ENCODE measurements at places on chromosomes 3 and 15.

DNA sequence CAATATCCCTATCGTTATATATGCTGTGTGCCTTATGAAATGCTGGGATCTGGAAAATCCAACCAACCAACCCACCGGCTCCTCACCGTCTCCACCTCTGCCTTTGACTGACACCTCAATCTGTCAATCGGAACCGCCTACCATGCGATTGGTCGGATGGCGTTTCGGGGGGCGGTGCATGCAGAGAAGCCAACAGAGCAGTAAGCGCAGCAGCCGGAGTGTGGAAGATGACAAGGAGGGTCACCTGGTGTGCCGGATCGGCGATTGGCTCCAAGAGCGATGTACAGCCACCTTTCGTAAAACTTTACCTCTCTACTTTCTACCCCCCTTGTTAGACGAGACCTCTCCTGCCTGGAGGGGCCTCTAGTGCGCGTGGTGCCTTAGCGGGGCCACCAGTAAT is 6.3 kb downstream of the CLK3 start:
- no peak for DNase-seq

DNA sequence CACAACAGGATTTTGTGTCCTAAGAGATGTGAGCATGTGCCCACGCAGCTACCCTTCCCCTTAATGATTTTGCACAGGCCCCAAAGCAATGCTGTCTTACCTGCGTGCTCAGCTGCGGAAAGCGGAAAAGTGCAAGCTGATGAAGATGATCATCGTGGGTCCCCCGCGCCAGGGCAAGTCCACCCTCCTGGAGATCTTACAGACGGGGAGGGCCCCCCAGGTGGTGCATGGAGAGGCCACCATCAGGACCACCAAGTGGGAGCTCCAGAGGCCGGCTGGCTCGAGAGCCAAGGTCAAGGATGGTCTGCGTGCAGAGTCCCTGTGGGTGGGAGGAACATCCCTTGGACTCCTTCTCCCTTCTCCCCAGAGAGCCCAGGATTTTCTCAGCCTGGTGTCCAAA is 103.1 kb downstream of the LRRK1 start:
- no peak for DNase-seq

- DNase-seq: no peak
Measured at GRCh38 chr3:112650482-112650881, 9.5 kb upstream of the CCDC80 start.

GRCh38 chr3:119295816-119296726 is 1.9 kb downstream of the ARHGAP31 start:
- no peak for DNase-seq

DNA sequence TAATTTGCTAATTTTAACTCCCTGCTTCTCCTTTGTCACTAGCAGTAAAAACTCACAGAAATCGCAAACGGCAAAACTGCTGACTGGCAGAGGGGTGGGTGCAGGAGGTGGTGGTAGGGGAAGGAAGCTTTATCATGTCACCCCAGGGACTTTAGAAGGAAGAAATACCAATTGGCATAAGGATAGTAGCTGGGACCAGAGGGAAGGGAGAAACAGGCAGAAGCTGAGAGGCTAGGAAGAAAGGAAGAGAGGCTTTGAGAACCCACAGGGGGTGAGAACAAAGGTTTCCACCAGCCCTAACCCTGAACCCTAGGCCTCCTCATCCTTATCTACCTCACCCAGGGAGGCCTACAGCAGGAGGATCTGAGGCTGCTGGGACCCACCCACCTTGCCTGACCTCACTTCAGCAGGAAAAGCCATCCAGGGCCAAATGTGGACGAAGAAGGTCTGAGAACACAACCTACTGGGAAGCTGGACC is 10.7 kb downstream of the ITGB5 start:
- no peak for DNase-seq

GRCh38 chr3:151452841-151453240 is 8.0 kb downstream of the IGSF10 start:
- DNase-seq: no peak

DNA sequence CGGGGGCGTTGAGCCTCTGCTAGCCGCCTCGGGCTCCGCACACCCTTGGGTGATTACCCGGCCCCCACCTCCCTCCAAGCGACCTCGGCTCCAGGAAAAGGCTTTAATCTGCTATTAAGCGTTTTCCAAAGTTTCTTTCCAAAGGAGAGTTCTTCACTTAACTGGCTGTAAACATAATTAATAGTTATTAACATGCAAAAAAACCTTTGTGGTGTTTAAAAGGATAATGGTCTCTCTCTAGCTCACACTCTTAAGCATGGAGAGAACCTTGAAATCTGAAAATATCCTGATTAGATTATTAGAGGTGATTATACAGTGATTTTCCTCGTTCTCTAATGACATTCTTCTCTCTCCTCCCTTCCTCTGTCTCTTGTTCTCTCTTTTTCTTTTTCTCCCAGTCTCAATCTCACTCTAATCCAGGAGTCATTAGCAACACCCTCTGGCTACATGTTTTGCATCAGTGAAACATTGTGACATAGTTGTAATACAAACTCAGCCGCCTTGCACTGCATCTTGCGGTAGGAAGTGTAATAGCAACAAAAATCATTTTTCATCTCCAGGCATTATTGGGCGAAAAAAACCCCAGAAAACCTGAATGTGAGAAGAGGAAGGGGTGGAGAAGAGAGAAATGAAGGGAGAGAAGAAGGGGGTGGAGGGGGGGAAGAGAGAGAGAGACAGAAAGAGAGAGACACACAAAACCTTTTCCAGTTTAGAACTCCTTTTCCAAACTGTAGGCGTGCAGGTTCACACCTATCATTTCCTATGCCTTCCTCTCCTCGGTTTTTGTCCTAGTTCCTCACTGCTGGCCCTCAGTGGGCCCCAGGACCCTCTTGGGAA is 24.4 kb downstream of the NR2F2 start:
- no peak for DNase-seq

DNA sequence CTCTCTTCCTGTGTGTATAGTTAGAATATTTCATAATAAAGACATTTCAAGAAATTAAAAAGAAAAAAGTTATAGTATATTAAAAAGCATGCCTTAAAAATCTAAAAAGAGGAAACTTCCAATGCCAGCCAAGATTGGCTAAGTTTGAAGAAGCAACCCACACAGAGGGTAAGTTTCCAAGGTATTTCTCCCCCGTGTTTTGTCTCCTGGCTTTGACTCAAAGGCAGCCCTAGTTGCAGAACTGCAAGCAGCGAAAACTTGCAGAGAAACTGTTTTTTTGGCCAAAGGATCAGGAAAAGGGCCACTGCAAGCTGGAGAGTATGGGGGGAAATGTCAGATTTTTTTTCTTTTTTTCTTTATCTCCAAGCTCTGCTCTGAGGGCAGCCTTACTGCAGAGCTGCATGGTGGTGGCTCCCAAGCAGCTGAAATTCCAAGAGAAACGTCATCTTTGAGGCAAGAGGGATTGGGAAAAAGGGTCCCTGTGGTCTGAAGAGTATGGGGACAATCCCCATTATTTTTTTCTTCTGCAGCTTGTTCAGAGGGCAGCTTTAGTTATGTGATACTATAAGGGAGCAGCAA is 23.0 kb downstream of the HACL1 start:
- no peak for DNase-seq
